Stimulated activated naive B cell treated with anti-CD40 and anti-IgM and Interleukin-4, amounts not matched to agents 10 μg/mL and 1 μg/mL and 100 μg/mL, for 72 hours (primary cell): ENCODE measurements at places on chromosomes 7 and 10.
A peak's percentile ranks its signal among the peaks of the same experiment; 100 is the strongest.

DNA sequence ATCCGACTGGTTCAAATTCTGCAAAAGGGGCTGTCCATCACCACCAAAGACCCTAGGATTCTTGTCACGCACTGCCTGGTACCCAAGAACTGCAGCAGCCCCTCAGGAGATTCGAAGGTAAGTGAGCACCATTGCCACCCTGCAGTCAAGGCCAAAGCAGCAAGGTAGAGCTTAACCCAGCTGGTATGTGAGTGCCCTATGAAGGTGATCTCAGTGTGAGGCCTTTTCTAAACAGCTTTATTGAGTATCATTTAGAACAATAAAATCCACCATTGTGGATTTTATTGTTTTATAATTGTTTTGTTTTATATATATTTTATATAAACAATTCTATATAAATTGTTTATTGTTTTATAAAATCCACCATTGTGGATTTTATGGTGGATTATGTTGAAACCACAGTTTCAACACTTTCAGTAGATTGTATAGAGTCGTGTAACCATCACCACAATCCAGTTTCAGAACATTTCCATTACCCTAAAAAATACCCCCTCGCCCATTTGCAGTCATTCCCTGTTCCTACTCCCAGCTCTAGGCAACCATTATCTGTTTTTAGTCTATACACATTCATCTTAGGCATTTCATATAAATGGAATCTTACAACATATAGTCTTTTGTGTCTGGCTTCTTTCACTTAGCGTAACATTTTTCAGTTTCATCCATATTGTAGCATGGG lies 20.1 kb upstream of the CALU start:
- DNase-seq = no peak

- no peak for DNase-seq
These were observed 3.5 kb downstream of the MNX1 start for GRCh38 chr7:157006829-157007469.

- DNase-seq = no peak
These were observed 27.8 kb downstream of the ABI1 start for GRCh38 chr10:26832960-26833359.

DNA sequence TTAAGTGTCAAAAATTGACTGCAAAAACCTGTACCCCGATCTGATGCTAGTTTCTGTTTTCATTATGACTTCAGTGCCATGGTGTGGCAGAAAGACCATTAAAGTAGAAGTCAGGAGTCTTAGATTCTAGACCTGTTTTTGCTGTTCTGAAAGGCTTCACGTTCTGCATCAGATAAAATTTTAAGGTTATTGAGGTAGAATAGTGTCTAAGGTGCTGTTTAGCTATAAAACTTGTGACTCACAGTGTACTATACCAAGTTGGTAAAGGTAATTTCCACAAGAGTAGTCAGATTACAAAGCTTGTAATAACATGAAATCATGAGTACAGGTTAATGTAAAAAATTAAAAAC lies 38.6 kb downstream of the ZNRF2 start:
- no peak for DNase-seq

- DNase-seq = no peak
These were observed 366.4 kb upstream of the POM121L12 start for GRCh38 chr7:52669031-52669430.

DNA sequence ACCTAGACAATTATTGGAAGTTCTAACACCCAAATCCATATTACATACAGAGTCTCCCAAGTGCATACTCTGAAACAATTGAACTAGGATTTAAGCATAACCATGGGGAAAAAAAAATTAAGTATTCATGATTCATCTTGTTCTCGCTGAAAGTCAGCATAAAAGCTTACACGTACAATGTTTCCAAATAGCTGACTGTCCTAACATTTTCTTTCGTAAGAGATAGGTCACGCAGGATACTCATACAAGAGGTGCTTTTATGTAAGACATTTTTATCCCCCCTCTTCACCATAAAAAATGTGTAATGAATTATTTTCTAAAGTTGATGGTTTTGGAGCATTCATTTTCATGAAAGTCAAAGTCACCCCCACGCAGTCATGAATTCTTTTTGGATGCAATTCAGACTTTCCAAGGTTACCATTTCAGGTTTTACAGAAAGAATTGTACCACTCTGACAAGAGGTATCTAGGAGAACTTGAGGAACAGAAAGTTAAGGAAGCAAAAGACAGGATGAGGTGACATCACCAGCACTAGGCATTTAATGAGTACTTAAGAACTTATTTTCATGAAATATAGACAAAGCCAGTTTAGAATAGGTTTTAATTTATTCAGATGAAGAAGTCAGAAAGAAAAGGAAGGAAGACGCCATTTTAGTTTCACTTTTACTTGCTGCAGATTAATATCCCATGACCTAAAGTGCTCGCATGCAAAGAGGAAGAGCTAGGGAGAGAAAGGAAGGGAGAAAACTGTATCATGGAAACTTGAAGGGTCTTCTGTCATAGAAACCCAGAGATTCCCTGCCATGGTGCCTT lies 55.8 kb downstream of the TMEM26 start:
- DNase-seq = no peak

DNA sequence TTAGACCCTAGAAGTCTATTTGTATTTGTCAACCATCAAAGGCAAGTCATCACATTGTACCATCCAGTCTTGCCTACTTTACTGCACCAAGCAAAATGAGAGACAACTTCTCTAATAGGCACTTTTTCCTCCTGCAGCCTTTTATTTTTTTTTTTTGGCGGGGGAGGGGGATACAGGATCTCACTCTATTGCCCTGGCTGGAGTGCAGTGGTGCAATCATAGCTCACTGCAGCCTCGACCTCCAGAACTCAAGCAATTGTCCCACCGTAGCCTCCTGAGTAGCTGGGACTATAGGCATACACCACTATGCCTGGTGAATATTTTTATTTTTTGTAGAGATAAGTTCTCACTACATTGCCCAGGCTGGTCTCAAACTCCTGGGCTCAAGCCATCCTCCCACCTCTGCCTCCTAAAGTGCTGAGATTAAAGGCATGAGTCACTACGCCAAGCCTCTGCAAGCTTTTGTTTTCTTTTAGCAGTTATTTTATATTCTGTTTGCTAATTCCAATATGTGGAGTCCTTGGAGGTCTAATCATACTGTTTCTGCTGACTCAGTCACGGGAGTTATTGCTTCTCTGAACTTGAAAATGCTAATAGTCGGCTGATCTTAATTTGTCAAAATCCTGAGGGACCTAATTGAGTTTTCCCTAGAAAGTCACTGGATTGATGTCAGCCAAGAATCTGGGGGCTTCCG lies 14.2 kb downstream of the KPNA7 start:
- DNase-seq = no peak

- no peak for DNase-seq
These were observed 109.7 kb downstream of the C1GALT1 start for GRCh38 chr7:7292085-7292484.

- DNase-seq = no peak
These were observed 62.8 kb upstream of the KDM7A start for GRCh38 chr7:140239653-140239935.

DNA sequence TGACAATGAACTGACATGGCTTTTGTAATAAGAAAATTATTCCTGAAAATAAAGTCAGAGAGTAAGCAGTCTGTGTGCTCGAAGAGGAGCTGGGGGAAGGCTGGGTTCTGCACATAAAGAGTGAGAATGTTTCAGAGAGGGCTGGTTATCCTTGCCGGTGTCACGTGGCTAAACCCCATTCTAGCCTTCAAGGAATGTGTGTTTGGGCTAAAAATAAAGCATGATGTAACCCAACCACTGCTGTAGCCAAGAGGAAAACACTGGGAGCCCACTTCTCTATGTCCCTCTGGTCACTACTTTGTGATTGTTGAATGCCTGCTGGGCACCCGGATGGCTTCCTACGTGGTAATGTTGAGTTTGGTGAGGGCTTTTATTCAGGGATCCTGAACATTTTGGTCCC lies 23.5 kb downstream of the WDFY4 start:
- DNase-seq = no peak

DNA sequence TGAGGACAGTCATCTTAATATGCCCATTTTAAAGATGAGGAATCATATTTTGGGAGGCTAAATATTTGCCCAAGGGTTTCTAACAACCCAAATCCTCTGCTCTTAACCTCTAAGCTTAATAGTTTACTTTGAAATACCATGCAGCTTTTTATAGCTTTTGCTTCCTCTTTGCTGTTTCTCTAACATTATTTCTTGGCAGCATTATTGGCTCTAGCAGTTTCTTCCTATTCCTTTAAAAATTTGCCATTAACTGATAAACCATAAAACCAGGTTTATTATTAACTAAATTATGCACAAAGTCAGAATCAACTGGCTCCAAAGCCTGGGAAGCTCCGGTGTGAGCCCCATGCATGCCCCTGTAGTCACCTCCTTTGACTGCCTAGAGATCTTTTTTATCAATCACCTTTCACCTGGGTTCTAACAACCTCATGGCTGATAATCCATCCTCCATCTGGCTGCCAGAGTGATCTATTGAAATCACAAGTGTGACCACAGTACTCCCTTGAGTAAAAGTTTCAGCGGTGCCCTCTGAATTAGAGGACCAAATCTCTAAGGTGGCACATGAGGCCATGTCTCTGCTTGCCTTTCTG lies 62.4 kb downstream of the ITGB8 start:
- DNase-seq = no peak

DNA sequence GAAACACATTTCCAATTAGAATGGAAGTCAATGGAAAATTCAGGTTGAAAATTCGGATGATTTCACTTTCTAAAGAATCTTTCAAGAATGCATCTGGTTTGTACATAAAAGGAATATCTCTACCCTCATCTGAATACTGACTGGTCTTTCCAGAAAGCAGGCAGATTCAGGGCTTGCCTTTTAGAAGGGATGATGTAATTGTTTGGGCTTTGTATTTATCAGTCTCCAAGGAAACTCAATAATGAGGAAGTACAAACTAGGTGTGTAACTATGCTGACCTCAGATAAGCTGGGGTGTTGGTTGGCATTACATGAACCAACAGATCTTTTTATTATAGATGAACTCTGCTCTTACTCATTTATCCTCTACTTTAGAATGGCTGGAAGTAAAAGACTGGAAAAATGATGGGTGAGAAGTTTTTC lies 24.1 kb downstream of the PDLIM1 start:
- DNase-seq = no peak

- DNase-seq = peak; percentile 29
These were observed 34.0 kb downstream of the PRSS2 start for GRCh38 chr7:142804728-142805207.

- DNase-seq = no peak
These were observed 34.6 kb downstream of the FRA10AC1 start for GRCh38 chr10:93667795-93668194.

DNA sequence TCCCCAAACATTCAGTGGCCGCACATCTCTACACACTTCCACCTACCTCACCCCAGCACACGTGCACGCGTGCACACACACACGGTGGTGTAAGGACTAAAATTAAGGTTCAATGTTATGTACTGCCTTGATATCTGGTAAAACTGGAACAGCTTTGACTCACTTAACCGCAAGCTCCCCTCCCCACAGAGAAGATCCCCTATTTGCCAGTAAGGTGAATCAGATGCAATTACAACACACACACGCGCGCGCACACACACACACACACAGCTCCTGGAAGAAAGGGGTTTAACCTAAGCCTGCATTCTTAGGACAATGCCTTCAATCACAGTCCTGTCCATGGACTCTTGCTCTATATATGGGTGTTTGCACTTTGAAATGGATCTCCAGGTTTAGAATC lies 25.5 kb upstream of the VPS41 start:
- DNase-seq = no peak

GRCh38 chr10:113866551-113867394 lies 12.3 kb downstream of the NHLRC2 start:
- no peak for DNase-seq

DNA sequence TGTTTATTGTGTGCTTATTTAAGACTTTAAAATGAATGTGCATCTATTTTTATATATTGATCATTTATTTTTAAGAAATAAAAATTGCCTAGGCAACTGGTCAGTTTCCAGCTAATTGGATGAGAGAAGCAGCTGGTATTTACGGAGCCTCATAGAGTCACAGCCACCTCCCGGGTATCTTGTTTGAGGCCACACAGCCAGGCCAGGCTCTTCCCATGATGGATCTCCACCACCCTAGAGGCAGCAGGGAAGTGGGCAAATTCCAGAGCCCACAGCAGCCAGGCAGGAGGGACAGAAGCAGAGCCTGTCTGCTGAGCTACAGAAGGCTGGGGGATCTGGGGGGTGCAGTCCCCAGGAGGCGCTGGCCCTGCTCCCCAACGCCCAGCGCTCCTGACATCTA lies 61.6 kb downstream of the CLEC2L start:
- DNase-seq = no peak

DNA sequence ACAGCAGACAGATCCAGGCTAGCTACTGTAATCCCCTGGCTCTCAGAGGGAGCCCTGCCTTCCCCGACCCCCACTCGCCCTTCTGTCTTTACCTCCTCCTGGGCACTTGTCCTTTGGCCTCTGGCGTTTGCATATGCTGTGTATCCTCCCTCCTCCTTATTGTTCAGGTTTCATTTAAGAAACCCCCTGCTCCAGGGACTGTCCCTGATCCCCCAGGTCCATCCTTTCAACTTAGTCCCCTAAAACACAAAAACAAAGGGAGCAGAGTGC lies 25.7 kb downstream of the GRID1 start:
- no peak for DNase-seq

- no peak for DNase-seq
These were observed 37.7 kb downstream of the ATXN7L1 start for GRCh38 chr7:105838627-105839231.

- DNase-seq = no peak
These were observed 294.4 kb downstream of the BICC1 start for GRCh38 chr10:58806970-58807628.

- DNase-seq = no peak
These were observed 687.5 kb downstream of the SORCS3 start for GRCh38 chr10:105328503-105329133.

DNA sequence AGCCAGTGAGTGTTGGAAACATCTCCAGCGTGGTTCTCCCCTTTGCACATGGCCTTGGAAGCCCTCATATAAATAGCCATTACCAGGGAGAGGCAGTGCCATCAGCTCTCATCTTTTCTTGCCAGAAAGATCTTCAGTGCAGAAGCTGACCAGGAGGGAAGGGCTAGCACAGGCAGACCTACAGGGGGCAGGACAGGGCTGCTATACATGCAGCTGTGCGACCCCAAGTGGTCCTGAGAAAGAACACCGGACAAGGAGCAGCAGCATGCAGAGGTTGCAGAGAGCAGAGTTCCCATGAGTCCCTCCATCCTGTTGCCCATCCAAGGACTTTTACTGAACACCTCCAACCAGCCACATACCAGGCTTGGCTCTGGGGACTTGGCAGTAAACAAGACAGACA lies 17.1 kb downstream of the GRID1 start:
- DNase-seq = no peak
